ENCODE measurements at places on chromosomes 2 and 18. TPM values are rescaled to one million over a fixed set of nuclear protein-coding genes. Genes with fewer than 3 reads are reported as not detected.

GRCh38 chr18:10536280-10536679 lies 10.5 kb downstream of the NAPG start:
- peak; percentile 24 for DNase-seq

The CYTIP gene
- not detected for total RNA-seq

- DNase-seq, result no peak
Measured at GRCh38 chr2:168033966-168034365, 213.4 kb downstream of the STK39 start.

GRCh38 chr18:58766164-58766563 lies 94.9 kb downstream of the MALT1 start:
- no peak for DNase-seq

The KCNG2 gene
- not detected for total RNA-seq

The DES gene
- not detected for total RNA-seq

The SNTG2 gene
- not detected for total RNA-seq

- DNase-seq, result no peak
Measured at GRCh38 chr2:106886916-106887758, 1.2 kb upstream of the ST6GAL2 start.

All from endothelial cell of umbilical vein (primary cell).